ENCODE measurements at places on chromosomes 4 and X.

- no peak for DNase-seq
Measured at GRCh38 chr4:87500092-87500462, 29.1 kb downstream of the SPARCL1 start.

DNA sequence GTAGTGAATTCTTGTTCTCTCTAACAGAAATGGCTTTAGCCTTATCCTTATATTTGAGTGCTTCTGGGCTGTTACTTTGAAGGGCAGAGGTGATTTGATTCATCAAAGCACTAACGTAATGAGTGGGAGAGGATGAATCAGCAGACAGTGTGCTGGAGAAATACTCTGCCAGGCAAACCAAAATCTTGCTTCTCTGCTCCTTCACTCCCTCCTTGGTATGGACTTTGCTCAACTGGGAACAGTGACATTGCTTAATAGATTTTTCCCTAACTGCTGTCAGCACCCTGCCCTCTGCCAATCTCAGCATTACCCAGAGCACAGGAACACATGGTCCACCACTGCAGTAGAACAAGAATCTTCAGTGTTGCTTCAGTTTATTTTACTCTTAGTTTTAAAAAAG lies 56.0 kb downstream of the PDLIM5 start:
- DNase-seq: no peak

DNA sequence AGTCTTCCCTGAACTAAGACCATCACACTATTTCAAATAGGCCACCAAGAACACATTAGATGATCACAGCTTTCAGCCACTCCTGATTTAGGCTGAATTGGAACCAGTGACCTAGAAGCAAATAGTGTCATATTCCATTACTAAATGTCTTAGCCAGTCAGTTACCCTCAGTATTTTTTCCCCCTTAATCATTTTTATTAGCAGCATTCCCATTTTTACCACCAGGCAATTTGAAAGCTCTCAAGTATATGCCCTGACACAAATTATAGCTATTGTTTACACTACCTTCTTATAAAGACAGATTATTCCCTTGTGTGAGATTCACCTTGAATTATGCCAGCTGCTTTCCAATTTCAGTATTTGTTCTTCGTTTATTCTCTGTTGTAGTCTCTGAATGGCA lies 1146.9 kb downstream of the PDHA2 start:
- no peak for DNase-seq

GRCh38 chrX:10326578-10326977 lies 169.8 kb downstream of the CLCN4 start:
- no peak for DNase-seq

- DNase-seq: no peak
Measured at GRCh38 chr4:76923619-76924357, 25.8 kb upstream of the SEPTIN11 start.

GRCh38 chrX:29295987-29296680 lies 708.9 kb downstream of the IL1RAPL1 start:
- no peak for DNase-seq

DNA sequence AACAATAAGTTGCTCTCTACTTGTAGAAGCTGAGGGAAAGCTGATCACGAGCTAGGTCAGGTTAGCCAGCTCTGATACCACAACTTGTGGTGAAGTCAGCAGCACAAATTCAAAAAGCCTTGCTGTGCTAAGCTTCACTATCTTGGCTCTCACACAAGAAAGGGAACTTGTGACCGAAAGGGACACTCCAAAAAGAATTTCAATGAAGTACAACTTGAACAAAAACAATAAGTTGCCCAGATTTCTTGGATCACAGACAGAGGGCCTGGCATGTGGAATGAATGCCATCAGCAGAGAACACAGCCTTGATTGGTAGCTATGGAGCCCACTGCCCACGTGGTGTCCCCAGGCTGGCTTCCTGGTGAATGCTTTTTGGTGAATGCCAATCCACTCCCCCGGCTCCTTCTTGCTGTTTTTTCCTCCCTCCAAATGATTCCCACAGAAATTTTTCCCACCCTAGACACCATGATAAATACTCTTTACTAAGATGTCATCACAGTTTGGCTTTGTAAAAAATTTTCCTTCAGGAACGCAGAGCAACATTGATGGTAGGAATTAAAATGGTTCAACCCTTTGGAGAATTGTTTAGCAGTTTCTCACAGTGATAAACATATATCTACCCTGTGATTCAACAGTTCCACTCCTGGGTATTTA lies 82.6 kb downstream of the ANXA3 start:
- no peak for DNase-seq

DNA sequence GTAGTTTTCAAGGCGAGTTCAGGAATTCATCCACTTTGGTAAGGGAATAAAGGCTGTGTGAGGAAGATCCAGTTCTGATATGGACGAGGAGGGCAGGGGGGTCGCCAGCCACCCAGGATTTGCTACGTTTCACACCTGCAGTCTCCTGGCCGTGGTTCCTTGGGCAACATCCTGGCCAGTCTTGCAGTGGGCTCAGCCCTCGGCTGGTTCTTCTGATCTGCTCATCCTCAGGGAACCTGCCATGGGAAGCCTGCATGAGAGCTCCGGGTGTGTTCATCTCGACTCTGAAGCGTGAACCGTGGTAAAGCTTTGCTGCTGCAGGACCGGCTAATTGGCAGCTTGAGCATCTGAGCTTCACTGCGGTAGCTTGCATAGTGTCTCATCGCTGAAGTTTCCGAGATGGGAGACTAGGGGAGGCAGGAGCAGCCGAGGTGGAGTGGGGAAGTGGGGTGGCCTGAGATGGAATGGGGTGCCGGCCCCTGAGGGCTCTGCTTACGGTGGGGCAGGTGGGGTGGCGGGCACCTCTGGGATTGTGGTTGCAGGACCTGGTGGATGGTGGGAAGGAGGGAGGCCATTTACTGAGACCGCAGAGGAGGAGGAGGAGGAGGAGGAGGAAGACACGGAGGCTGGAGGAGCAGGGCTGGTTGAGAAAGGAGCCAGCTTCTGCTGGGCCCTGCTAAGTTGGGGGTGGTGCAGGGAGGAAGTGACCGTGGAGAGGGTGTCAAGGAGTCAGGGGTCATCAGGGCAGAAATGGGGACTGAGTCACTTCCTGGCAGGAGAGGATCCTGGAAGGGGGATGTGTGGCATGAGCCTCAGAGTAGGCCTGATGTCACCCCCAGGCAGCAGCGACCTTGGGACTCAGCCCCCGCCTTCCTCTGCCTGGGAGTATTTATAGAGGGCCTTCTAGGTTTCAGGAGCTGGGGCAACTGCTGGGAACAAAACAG lies 213.1 kb upstream of the PSAPL1 start:
- DNase-seq: no peak

- no peak for DNase-seq
Measured at GRCh38 chr4:2062808-2063524, 3.8 kb downstream of the NAT8L start.

GRCh38 chr4:125801373-125801772 lies 486.6 kb downstream of the FAT4 start:
- DNase-seq: no peak

DNA sequence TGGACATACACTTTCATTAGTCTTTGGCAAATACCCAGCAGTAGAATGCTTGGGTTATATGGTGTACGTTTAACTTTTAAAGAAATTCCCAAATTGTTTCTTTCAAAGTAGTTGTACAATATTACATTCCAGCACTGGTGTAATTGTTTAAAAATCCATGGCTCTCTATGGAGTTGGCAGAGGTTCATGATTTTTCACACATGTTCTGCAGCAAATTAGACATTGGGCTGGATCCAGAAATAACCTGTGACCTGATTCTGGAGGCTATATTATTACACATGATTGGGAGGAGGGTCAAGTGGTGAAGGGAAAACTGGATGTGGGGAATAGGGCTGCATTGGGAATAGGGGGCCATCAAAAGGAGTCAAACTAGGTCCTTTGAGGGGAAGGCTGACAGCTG lies 41.9 kb downstream of the MAMLD1 start:
- no peak for DNase-seq

Measured in activated naive CD8-positive, alpha-beta T cell treated with anti-CD3 and anti-CD28 coated beads, Interleukin-2, amount 50 U/mL, for 16 hours (primary cell).